ENCODE measurements at places on chromosomes 11 and 22. TPM values are rescaled to one million over a fixed set of nuclear protein-coding genes. Genes with fewer than 3 reads are reported as not detected.

PANX3 gene
- total RNA-seq, result not detected

SMDT1 gene
- 6.9 TPM for total RNA-seq

CDON gene
- total RNA-seq, result 16.9 TPM

DRD4 gene
- not detected for total RNA-seq

UPK2 gene
- not detected for total RNA-seq

POTEH gene
- total RNA-seq, result not detected

SHISA8 gene
- total RNA-seq, result not detected

GRIA4 gene
- under 0.01 TPM for total RNA-seq

CACNA1I gene
- total RNA-seq, result under 0.01 TPM

SCUBE1 gene
- total RNA-seq, result 5.0 TPM

KRTAP5-1 gene
- total RNA-seq, result not detected

SLC22A9 gene
- total RNA-seq, result not detected

NEFH gene
- total RNA-seq, result 0.09 TPM

OSM gene
- total RNA-seq, result not detected

OR10A2 gene
- not detected for total RNA-seq

OR56B4 gene
- total RNA-seq, result not detected

ZBTB3 gene
- 12.7 TPM for total RNA-seq

TALDO1 gene
- total RNA-seq, result 228 TPM

LDHAL6A gene
- not detected for total RNA-seq

Data from smooth muscle cell of bladder (primary cell).